ENCODE measurements at places on chromosomes 11 and 22.

- DNase-seq = no peak
These were observed 53.7 kb downstream of the ARFGAP3 start for GRCh38 chr22:42803389-42803788.

GRCh38 chr22:39252461-39253434 is 8.0 kb upstream of the PDGFB start:
- no peak for DNase-seq

DNA sequence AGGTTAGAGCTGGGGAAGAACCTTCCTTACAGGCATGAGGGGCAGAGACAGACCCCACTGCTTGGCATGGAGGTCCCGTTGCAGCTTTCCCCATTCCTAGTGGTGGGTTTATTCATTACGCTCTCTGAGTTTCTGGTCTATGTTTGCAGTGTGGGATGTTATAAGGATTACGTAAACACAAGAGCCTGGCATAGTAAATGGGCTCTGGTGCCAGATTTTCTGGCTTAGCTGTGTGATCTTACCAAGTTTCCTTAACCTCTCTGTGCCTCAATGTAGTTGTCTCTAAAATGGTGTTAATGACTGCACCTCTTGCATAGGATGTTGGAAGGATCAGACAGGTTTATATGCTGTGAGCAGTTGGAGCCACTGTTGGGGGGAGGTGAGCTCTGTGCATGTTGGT is 15.1 kb downstream of the DTX4 start:
- no peak for DNase-seq

GRCh38 chr11:65425971-65426838 is 3.6 kb downstream of the NEAT1 start:
- no peak for DNase-seq
